ENCODE measurements at places on chromosomes 16 and 17.

DNA sequence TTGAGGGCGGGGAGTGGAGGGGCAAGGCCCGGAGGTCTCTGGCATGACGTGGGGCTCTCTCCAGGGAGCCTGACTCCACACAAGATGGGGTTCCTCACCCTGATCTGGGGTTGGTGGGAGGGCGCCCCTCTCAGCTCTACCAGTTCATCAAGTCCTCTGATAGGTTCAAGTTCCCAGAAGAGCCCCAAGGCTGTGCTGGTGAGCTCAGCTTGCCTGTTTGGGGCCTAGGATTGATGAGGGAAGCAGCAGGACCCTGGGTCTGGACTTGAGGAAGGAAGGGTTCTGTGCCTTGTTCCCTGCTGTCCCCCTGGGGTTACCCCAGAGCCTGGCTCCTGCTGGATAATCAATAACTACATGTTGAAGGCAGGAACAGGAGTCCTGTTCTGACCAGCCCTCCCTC is 3.5 kb downstream of the MGAT5B start:
- no peak for DNase-seq

DNA sequence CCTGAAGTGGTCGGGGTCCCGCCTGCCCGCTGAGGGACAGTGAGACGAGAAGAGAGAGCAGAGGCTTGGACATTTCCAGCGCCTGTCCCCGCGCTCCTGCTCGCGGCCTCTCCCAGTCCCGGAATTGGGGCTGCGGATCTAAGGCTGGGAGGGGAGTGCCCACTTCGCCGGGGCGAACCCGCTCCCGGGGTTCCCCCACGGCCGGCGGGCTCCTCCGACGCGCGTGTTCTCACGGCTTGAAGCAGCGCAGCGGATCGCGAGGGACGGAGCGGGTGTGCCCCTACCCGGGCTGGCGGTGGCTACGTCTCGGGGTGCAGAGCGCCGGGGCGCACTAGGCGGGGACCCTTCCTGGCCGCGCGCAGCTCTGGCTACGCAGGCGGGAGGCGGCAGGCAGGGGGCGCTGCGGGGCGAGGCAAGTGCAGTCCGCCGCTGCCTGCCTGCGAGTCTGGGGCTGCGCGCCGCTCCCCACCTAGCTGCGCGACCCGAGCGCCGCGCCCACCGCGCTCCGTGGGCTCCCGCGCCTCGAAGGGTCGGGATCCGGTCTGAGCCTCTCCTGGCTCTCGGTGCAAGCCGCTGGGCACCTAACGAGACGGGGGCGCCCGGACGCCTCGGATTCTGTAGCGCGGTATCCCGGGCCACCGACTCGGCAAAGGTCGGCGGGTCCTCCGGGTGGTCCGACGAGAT is 1.2 kb downstream of the NGFR start:
- DNase-seq, result peak; percentile 81

DNA sequence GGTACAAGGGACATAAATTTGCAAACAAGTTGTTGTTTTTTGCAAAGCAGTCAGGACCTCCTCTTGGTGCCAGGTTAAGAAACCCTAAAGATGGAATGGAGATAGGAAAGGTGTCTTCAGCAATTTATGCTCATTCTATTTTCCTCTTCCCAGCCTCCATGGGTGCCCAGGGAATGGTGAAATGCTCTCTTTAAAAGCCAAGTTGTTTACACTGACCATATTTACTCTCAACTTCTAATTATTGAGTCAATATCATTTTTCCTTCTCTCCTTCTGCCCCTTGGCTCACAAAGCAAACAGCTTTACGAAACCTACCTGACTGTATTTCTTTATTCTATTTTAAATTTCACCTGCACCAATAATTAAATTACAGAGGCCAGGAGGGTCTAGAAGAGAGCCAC is 138.5 kb upstream of the IRX3 start:
- DNase-seq, result no peak

DNA sequence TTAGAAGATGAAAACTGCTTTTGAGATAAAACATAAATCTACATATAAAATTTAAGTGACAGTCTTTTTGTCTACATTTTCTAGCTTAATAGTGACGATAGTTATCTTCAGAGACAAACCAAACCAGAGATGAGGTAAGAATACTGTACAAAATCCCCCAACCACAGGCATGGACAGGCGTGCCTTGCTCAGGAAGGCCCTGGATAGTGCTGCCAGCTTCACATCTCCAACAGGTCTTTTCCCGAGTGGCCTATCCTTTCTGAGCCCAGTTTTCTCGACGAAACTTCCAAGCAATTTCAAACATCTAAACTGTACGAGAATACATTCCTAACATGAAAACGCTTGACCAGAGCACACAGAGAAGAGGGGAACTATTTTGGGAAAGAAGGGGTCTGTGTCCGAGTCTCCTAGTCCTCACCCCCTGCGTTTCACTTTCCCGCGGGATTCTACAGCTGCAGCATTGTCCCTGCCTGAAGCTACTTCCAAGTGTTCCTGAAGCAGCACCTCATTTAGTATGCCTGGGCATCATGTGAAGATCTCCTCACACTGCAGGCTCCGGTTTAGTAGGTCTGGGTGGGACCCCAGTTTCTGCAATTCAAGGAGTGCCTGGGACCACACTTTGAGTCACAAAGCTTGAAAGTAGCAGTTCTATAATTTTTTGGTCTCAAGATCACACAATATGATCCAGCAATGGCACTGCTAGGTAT is 37.8 kb downstream of the GNA13 start:
- DNase-seq, result no peak
